CD4-positive, alpha-beta T cell (primary cell): ENCODE measurements at places on chromosomes 3 and 15. TPM values are rescaled to one million over a fixed set of nuclear protein-coding genes. Genes with fewer than 3 reads are reported as not detected.

The SPESP1 gene
- total RNA-seq = not detected

The CCR8 gene
- 2.1 TPM for total RNA-seq

The TRAK1 gene
- total RNA-seq = 16.0 TPM

The OXTR gene
- total RNA-seq = 0.17 TPM

The SAMMSON gene
- not detected for total RNA-seq

The NT5DC2 gene
- 4.2 TPM for total RNA-seq

The ZNF621 gene
- total RNA-seq = 8.8 TPM

GRCh38 chr3:34725774-34726173, 913.6 kb upstream of the ARPP21 start:
- no peak for DNase-seq
- no peaks in the 10 kb centered on the region for H3K27me3 ChIP-seq
- H3K4me1 ChIP-seq = no peaks in the 10 kb centered on the region
- H3K36me3 ChIP-seq = no peaks in the 10 kb centered on the region
- H3K4me3 ChIP-seq = no peak overlapping the region
- H3K27ac ChIP-seq = no peak overlapping the region

- H3K4me1 ChIP-seq = no peaks in the 10 kb centered on the region
- peaks cover 20% of the 10 kb centered on the region for H3K27me3 ChIP-seq
- H3K4me3 ChIP-seq = no peak overlapping the region
- no peaks in the 10 kb centered on the region for H3K36me3 ChIP-seq
- H3K27ac ChIP-seq = no peak overlapping the region
- DNase-seq = no peak
Observed at GRCh38 chr3:87800516-87800915, 258.3 kb downstream of the CGGBP1 start.

DNA sequence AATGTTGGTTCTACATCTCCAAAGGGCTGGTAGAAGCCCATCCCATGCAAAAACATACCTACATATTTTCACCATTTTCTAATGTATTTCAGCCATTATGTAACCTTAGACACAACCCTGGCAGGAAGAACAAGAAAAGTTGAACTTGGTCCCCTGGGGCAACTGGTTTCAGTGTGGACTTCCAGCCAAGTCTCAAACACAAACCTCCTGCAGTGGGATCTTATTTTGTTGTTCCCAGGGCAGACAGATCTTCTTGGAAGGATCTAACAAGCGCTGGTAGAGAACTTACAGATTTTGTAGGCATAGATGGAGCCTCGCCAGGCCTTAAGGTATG, 96.3 kb downstream of the ADAMTS17 start:
- H3K4me1 ChIP-seq = no peaks in the 10 kb centered on the region
- no peak overlapping the region for H3K27ac ChIP-seq
- no peak overlapping the region for H3K4me3 ChIP-seq
- no peaks in the 10 kb centered on the region for H3K36me3 ChIP-seq
- no peak for DNase-seq

DNA sequence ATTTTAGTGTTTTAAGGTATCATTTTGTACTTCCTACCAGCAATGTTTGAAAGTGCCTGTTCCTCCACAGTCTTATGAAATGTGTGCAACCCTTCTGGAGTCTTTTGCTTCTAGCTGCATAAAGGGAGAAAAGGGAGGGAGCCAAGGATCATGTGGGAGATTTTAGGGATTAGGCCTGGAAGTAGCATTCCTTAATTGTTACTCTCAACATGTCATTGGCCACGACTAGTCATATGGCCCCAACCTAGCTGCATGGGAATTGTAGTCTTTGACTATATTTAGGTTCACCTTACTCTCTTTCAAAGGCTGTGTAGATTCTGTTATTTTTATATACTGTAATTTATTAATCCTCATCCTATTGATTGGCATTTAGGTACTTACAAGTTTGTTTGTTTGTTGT, 14.9 kb downstream of the CRTAP start:
- no peaks in the 10 kb centered on the region for H3K27me3 ChIP-seq
- no peaks in the 10 kb centered on the region for H3K4me1 ChIP-seq
- H3K4me3 ChIP-seq = no peak overlapping the region
- H3K36me3 ChIP-seq = peaks cover 59% of the 10 kb centered on the region
- no peak overlapping the region for H3K27ac ChIP-seq

- peaks cover 53% of the 10 kb centered on the region for H3K4me1 ChIP-seq
- H3K4me3 ChIP-seq = no peak overlapping the region
- no peak for DNase-seq
- H3K27me3 ChIP-seq = no peaks in the 10 kb centered on the region
- H3K36me3 ChIP-seq = peaks cover 35% of the 10 kb centered on the region
- H3K27ac ChIP-seq = no peak overlapping the region
Observed at GRCh38 chr3:71103430-71103921, 480.1 kb downstream of the FOXP1 start.

DNA sequence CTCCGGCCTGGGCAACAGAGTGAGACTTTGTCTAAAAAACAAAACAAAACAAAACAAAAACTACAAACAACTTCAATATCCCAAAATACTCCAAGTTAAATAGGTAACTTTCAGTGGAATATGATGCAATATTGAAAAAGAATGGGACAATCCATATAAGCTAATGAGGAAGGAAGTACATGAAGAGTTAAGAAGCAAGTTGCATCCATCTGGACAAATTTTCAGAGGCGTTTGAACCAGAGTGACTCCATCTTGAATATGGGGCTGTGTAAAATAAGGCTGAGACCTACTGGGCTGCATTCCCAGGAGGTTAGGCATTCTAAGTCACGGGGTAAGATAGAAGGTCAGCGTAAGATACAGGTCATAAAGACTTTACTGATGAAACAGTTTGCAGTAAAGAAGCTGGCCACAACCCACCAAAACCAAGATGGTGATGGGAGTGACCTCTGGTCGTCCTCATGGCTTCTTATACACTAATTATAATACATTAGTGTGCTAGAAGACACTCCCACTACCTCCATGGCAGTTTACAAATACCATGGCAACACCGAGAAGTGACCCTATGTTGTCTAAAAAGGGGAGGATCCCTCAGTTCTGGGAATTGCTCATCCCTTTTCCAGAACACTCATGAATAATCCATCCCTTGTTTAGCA, 58.1 kb upstream of the LCTL start:
- H3K4me3 ChIP-seq = no peak overlapping the region
- H3K27ac ChIP-seq = no peak overlapping the region
- no peaks in the 10 kb centered on the region for H3K36me3 ChIP-seq
- no peak for DNase-seq
- no peaks in the 10 kb centered on the region for H3K4me1 ChIP-seq

- H3K4me1 ChIP-seq = no peaks in the 10 kb centered on the region
- H3K36me3 ChIP-seq = no peaks in the 10 kb centered on the region
- no peaks in the 10 kb centered on the region for H3K27me3 ChIP-seq
- DNase-seq = no peak
- H3K27ac ChIP-seq = no peak overlapping the region
Observed at GRCh38 chr3:3881050-3881449, 81.8 kb downstream of the LRRN1 start.

- no peaks in the 10 kb centered on the region for H3K4me1 ChIP-seq
- no peak overlapping the region for H3K4me3 ChIP-seq
- no peaks in the 10 kb centered on the region for H3K27me3 ChIP-seq
- H3K36me3 ChIP-seq = peaks cover 35% of the 10 kb centered on the region
Observed at GRCh38 chr15:55358471-55358870, 39.4 kb downstream of the PIGB start.

DNA sequence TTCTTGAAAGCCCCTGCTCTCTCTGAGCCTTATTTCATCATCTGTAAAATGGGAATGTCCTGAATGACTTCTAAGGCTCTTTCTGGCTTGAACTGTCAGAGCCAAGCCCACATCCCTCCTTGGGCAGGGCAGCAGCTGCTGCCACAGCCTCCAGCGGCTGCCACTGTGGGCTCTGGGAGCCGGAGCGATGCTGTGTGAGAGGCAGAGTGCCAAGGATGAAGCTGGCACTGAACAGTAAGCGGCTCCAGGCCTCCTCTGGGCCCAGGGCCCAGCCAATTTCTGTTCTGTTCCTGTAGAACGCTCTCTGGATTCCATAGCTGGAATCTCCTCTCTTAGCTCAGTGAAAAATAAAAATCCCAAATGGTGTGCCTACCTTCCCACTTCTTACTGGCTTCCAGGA, 4.4 kb downstream of the CPLX3 start:
- H3K36me3 ChIP-seq = peaks cover 5% of the 10 kb centered on the region
- no peak for DNase-seq
- H3K27me3 ChIP-seq = peaks cover 20% of the 10 kb centered on the region

DNA sequence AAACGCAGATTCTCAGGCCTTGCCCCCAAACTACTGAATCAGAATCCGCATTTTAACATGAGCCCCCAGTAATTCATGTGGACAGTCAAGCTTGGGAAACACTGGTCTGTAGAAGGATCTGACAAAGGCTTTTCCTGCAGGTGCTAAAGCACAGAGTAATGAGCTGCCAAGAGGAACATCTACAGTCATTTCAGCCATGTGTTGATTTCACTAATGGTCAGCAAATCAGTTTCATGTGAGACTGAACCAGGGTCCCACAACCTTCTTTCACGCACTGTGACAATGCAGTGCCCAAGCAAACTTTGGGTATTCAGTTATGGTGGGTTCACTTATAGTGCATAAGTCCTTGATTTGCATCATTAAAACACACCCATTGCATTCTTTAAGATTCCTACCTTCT, 237.6 kb downstream of the TUSC7 start:
- no peaks in the 10 kb centered on the region for H3K36me3 ChIP-seq
- H3K27me3 ChIP-seq = no peaks in the 10 kb centered on the region
- no peaks in the 10 kb centered on the region for H3K4me1 ChIP-seq
- H3K4me3 ChIP-seq = no peak overlapping the region
- no peak for DNase-seq
- H3K27ac ChIP-seq = no peak overlapping the region

- H3K27me3 ChIP-seq = no peaks in the 10 kb centered on the region
- DNase-seq = peak; percentile 32
- H3K36me3 ChIP-seq = peaks cover 8% of the 10 kb centered on the region
- no peak overlapping the region for H3K27ac ChIP-seq
- H3K4me1 ChIP-seq = peaks cover 63% of the 10 kb centered on the region
Observed at GRCh38 chr15:84750583-84751092, 2.2 kb downstream of the ZNF592 start.

DNA sequence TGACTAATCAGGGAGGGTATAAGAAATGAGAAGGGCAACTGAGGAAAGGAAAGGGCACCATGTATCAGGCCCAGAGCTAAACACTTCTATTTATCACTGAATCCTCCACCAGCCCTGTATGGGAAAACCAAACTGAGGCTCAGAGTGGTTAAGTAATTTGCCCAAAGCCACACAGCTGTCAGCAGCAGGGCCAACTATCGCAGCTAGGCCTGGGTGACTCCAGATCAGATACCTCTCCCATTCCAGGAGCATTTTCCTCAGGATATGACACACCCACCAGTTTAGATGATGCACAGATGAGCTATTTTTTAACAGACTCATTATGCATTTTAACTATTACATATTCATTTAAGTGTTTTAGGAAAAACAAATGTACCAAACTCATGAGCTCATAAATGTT, 14.5 kb downstream of the NUP210 start:
- H3K27me3 ChIP-seq = no peaks in the 10 kb centered on the region
- peaks cover 25% of the 10 kb centered on the region for H3K36me3 ChIP-seq
- no peak for DNase-seq
- no peak overlapping the region for H3K27ac ChIP-seq
- peaks cover 58% of the 10 kb centered on the region for H3K4me1 ChIP-seq

DNA sequence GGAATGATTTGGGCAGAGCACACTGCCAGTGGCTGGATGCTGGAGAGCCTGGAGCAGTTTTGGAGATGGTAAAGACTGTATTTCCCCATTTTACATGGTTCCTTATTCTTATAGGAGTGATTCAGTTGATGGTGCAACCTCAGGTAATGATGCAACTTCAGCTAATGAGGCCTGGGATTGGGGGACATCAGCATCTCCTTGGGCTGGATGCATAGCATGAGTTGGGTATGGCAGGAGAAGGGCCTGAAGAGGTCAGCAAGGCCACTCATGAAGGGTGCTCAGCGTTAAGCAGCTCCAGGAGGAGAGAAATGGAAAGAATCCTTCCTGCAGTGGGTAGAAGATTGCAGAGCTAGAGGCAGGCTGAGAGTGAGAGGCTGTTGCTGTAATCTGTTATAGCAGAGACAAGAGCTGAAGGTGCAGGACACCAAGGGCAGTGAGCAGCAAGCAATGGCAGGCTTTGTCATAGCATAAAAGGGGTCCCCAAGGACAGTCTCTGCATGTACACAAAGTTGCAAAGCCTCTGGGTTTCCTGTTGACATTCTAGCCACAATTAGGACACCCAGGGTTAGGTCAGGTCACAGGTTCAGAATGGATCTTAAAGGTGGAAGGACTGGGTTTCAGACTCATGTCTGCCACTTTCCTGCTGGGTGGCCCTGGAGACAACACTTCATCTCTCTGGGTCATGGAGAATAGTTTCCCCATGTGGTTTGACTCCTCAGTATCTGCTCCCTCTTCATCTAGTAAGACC, 29.5 kb upstream of the SNRK start:
- no peaks in the 10 kb centered on the region for H3K36me3 ChIP-seq
- H3K27ac ChIP-seq = no peak overlapping the region
- no peaks in the 10 kb centered on the region for H3K27me3 ChIP-seq
- DNase-seq = no peak
- H3K4me1 ChIP-seq = peaks cover 25% of the 10 kb centered on the region

GRCh38 chr15:71489570-71489969, 320.8 kb upstream of the NR2E3 start:
- no peak overlapping the region for H3K27ac ChIP-seq
- no peak overlapping the region for H3K4me3 ChIP-seq
- H3K4me1 ChIP-seq = no peaks in the 10 kb centered on the region
- H3K36me3 ChIP-seq = no peaks in the 10 kb centered on the region
- H3K27me3 ChIP-seq = no peaks in the 10 kb centered on the region
- DNase-seq = no peak

- peak; percentile 78 for DNase-seq
- H3K36me3 ChIP-seq = no peaks in the 10 kb centered on the region
- peaks cover 12% of the 10 kb centered on the region for H3K4me1 ChIP-seq
- H3K27ac ChIP-seq = no peak within 1 kb of the TSS
Observed at GRCh38 chr15:64381000-64381751, at the start of gene PCLAF. TSS of gene PCLAF (minus strand) at chr15:64381441. CDS start at chr15:64381371, 70 bp downstream.

- H3K27ac ChIP-seq = no peak overlapping the region
- H3K4me3 ChIP-seq = no peak overlapping the region
- H3K36me3 ChIP-seq = no peaks in the 10 kb centered on the region
- H3K4me1 ChIP-seq = no peaks in the 10 kb centered on the region
- no peak for DNase-seq
Observed at GRCh38 chr3:87742250-87742649, 316.6 kb downstream of the CGGBP1 start.
